ENCODE measurements at places on chromosomes 4 and X.
A peak's percentile ranks its signal among the peaks of the same experiment; 100 is the strongest.

GRCh38 chrX:20596856-20597255, 330.1 kb upstream of the RPS6KA3 start:
- DNase-seq: no peak

DNA sequence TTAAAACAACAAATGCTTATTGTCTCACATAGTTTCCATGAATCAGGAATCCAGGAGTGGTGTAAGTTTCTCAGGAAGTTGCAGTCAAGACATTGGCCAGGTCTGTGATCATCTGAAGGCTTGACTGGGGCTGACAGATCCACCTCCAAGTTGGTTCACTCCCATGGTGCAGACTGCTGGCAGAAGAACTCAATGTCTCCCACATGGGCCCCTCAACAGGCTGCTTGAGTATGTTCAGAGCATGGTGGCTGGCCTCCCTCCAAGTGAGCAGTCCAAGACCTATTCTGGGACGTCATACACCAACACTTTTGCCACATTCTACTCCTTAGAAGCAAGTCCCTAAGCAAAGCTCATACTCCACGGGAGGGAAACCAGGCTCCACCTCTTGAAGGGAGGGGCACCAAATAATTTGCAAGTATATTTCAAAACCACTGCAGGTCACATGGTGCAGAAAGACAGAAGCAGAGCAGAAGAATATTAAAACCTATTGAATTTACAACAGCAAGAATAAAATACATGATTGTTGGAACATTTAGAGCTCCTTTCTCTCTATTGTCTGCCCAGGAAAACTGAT, 35.3 kb downstream of the LGI2 start:
- DNase-seq: no peak

DNA sequence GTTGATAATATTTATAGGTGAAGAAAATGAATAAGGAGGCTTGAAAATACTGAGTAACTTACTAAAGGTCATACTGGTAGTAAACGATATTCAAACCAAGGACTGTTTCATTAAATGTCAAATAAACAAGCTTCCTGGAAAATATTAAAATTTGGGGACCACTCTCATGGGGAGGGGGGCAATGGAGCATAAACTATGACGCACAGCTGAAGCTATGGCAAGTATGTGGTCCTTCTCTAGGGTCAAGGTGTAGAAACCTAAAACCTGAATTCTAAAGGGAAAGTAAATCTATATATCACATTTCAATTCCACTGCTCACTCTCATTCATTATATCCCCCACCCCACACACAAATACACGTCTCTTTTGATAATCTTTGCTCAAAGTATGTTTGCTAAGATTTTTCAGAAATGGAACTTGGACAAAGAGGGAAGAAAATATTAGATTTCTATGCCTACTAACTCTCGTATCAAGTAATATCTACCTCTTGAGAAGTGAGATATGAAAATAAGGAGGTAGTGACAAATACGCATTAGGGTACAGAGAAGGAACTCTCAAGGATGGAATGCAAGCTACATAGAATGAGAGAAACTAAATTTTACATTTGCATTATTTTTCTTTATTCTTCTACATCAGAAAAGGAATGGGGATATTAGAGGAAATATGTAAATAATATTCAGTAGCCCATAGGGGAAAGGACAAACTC, 84.6 kb downstream of the PDS5A start:
- DNase-seq: no peak

GRCh38 chr4:134382478-134383227, 181.1 kb upstream of the PABPC4L start:
- no peak for DNase-seq

GRCh38 chrX:16711893-16712547, 449 bp downstream of the CTPS2 start:
- peak; percentile 39 for DNase-seq

DNA sequence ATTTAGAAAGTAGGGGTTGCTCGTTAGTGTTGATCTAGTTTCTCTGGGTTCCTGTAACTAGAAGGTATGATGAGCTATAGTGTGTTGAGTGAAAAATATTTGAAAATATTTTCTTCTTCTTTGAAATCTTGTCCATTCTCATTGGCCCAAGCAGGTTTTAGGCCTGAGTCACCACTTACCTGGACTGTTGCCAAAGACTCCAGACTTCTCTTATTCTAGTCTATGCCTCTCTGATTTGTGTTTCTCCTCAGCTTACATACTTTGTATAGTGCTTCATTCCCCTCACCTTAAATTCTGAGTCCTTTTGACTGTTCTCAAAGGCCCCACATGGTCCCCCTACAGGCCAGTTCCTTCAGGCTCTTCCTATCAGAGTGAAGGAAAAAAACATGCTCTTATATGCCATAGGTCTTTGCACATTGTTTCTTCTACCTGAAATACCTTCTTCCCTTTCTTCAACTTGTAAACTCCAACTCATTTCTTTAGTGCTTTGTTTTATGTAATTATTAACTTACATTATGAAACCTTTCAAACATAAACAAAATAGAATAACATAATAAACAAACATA, 258.2 kb downstream of the PPP1R2C start:
- no peak for DNase-seq

Data from GM13977 (cell line).